ENCODE measurements at places on chromosomes 2 and 18. TPM values are rescaled to one million over a fixed set of nuclear protein-coding genes. Genes with fewer than 3 reads are reported as not detected.
A peak's percentile ranks its signal among the peaks of the same experiment; 100 is the strongest.

The ZNF521 gene
- total RNA-seq: 15.6 TPM

The GAD1 gene
- total RNA-seq: not detected

The SS18 gene
- total RNA-seq: 166 TPM

The UNC80 gene
- total RNA-seq: 0.11 TPM

The GLI2 gene
- total RNA-seq: 7.1 TPM

GRCh38 chr18:77084688-77085035 lies 47.9 kb downstream of the MBP start:
- DNase-seq: no peak

GRCh38 chr18:46322411-46322891 lies 218.3 kb downstream of the HAUS1 start:
- DNase-seq: no peak

DNA sequence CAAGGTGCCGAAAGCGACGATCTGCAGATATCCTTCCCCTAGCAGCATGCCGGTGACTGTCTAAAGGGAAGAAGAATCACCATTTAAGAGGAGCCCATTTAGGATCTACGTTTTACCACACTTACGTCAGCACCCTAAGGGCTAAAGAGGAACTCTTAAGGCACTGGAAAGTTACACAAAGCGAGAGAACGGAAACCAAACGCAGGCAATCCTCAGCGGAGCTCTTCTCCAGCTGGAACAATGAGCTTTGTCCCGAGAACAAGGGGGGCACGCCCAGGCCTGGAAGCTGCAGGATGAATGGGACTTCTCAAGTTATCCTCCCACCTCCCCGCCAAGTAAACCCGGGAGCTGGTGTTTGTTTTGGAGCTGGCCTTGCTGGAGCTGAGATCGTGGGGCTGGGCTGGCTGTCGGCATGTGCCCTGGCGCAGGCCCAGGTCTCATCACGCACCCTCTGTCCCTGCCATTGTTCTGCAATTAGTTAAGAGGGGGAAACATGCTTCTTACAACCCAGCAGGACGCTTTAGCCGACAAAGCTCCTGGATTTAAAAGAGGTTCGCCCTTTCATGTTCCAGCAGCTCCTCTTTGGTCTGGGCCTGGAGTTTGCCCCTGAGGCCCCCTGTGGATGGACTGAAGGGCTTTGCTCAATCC lies 36.4 kb downstream of the PXDN start:
- DNase-seq: no peak

DNA sequence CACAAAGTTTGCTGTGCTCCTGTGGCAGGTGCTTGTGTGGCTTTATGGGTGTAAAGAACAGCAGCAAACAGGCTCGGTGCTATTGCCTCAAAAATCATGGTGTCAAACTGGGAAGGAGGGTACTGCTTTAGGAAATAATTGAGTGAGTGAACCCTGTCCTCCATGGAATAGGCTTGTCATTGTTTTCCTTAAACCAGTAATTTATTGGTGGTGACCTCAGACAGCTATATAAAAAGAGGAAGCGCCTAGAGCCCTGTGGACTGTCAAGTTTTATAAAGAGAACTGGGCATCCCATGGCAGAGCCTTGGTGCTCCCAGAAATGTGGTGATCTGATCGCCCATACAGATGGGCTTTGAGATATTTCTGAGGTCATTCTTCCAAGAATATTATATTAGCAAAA lies 4.7 kb upstream of the CXCR4 start:
- DNase-seq: no peak

GRCh38 chr18:21853016-21853415 lies 112.4 kb downstream of the MIB1 start:
- DNase-seq: no peak

- no peak for DNase-seq
Observed at GRCh38 chr2:42369532-42370229, 8.7 kb upstream of the COX7A2L start.

DNA sequence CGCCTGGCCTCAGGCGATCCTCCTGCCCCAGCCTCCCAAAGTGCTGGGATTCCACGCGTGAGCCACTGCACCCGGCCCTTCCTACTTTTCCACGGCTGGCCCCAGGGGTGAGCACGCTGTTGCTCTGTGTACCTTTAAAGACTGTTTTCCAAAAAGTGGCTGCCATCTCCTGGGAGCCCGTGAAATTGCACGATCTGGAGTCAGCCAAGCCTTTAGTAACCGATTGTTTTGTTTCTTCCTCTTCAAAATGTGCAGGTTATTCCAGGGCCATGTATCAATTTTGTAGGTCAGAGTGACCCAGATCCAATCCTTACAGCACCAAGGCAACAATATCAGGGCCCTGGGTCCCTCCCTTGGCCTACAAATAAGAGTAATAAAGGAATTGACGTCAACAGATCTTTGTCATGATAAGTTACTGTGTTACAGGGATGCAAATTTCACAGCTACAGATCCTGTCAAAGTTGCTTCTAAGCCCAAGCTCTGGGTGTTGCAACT lies 135.6 kb upstream of the ZNF236 start:
- DNase-seq: no peak

DNA sequence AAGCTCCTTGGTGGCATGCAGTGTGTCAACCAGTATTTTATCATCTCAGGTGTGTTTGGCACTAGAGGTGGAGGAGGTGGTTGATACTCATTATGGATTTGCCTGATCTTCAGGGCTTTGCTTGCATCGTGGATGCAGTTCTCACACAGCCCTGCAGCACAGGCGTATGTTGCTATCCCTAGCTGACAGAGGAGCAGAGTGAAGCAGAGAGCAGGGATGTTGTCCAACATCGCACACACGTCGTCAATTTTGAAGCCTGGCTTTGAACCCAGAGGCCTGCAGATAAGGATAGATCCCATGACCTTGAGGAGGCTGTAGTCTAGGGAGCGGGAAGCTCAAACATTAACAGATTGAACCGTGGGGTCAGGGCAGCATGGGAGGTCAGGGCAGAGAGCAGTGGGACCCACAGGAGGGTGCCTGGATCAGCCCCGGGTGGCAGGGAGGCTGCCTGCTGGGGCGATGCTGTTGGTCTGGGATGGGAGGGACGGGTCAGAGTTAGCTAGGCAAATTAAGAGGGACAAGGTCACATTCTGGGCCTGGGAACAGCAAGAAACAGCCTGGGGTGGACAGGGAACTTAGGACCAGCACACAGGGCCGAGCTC lies 4.2 kb downstream of the RNF144A start:
- DNase-seq: no peak

- DNase-seq: no peak
Observed at GRCh38 chr2:202632682-202633290, 2.0 kb upstream of the FAM117B start.

- no peak for DNase-seq
Observed at GRCh38 chr2:218995972-218996711, 2.9 kb upstream of the CRYBA2 start.

DNA sequence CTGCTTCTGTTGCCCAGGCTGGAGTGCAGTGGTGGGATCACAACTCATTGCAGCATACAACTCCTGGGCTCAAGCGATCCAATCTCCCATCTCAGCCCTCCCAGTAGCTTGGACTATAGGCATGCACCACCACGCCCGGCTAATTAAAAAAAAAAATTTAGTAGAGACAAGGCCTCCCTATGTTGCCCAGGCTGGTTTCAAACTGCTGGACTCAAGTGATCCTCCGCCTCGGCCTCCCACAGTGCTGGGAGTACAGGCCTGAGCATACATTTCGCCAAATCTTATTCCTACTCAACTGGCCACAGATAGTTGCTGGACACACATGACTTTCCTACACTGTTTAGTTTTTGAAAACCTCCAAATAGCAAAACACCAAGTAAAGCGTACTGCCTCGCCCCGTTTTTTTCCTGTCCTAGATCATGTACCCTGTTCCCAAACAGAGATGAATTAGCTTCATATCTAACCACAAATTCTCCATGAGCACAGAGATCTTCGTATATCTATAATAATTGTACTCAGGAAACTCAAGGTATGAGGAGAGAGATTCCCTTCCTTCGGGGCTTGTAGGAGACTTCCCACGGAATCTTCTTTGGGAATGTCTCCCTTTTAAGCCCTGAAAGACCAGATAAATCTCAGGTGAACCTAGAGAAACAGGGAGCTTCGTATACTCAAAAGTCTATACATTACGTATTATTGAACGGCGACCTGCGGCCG lies 598 bp upstream of the C2orf69 start:
- DNase-seq: no peak

- no peak for DNase-seq
Observed at GRCh38 chr18:3892152-3892551, 442.2 kb downstream of the TGIF1 start.

- DNase-seq: no peak
Observed at GRCh38 chr2:2777213-2777612, 446.1 kb upstream of the MYT1L start.

DNA sequence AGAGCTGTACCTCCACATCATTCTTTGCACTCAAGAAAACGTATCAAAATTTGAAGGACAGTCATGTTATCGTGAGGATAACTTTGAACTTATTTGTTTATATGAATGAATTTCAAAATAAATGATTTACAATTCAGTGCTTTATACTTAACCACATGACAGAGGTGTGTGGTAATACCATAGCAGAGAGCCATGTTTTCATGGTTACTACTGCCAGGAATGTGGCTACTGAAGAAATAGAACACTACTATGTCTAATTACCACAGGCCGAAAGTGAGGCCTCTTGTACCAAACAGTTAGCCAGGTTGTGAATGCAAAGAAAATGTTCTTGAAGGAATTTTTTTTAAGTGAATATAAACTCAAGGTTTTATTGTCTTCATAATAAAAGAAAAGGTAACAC lies 49.2 kb downstream of the AAK1 start:
- DNase-seq: no peak

DNA sequence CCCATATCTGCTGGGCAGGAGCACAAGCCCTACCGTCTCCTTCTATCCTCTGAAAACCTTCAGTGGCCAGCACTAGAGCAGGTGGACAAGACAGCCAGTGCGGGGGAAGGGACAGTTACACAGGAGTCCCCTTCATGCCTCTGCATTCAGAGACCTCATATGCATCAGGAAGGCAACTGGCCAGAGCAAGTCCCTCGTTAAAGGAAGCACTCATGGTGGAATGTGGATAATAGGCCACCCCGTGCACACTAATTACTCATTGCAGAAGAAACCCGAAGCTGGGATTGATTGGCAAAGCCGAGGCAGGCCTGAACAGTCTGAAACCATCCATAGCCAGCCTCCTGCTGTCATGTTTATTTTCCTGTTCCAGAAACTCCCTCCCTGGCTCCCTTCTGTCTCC lies 11.2 kb downstream of the KIAA2012 start:
- DNase-seq: no peak

DNA sequence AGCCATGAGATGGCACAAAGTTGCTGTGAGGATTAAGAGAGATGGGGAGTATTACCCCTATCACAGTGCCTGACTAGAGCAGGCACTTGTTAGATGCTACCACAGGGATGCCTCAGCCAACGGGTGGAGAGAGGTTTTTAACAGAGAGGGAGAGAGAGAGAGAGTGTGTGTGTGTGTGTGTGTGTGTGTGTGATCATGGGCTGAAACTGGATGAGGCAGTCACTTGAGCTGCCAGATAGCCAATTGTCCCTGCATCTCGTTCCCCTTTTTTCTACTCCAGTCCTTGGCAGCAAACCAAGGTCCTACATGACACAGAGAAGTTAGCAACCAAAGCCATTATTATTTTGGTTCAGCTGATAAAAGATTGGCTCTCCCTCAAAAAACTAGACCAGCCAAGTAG lies 3.0 kb downstream of the CD8A start:
- DNase-seq: peak; percentile 60

GRCh38 chr2:29053223-29053622 lies 21.1 kb downstream of the PCARE start:
- DNase-seq: no peak

DNA sequence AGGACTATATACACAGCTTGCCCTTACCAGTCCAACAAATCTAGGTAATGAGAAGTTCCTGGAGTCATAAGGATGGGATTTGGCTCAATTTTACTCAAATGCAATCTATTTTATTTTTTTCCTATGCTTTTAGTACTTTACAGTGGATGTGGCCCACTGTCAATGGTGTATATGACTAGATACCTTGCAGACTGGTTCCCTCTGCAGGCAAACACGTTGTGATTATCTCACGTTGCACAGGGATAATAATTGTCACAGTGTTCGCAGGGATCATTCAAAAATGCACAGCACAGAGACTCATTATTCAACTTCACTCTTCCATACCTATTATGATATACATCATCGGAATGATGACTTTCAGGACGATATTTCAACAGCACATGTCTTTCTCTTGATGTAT lies 359.7 kb downstream of the MBD2 start:
- no peak for DNase-seq

GRCh38 chr2:202270487-202270886 lies 4.9 kb downstream of the NOP58 start:
- no peak for DNase-seq

DNA sequence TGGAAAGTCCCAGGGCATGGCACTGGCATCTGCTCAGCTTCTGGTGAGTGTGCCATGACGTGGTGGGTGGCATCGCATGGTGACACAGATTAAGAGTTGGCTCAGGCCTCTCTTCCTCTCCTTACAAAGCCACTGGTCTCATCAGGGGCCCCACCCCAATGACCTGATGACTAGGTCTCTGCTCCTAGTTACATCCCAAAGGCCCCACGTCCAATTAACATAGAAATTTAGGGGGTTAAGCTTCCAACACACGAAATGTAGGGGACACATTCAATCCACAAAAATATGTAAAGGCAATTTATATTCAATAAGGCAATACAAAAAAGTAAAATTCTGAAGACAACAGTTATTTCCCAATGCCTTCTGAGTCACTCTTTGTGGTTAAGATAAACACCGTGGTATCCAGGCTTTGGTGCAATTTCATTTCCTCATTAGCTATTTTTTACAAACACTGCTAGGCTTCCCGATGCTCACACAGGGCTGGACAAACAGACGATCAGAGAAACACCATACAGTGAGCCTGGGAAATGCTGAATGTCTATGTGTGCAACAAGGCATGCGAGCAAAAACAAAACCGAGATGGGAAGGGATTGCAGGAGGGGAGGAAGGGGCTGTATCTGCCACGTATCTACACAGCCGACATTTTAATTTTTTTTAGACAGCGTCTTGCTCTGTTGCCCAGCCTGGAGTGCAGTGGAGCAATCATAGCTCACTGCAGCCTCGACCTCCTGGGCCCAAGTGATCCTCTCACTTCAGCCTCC lies 67.2 kb downstream of the MBP start:
- no peak for DNase-seq

Measured in esophagus muscularis mucosa (tissue), 4 donors.